ENCODE measurements at places on chromosomes 5 and 9.

- DNase-seq: peak; percentile 66
Observed at GRCh38 chr5:92560698-92561401, 1020.2 kb downstream of the NR2F1-AS1 start.

GRCh38 chr5:157855404-157855994 is 3.4 kb downstream of the CLINT1 start:
- peak; percentile 58 for DNase-seq

- peak; percentile 35 for DNase-seq
Observed at GRCh38 chr9:131677444-131678180, 62.3 kb downstream of the RAPGEF1 start.

DNA sequence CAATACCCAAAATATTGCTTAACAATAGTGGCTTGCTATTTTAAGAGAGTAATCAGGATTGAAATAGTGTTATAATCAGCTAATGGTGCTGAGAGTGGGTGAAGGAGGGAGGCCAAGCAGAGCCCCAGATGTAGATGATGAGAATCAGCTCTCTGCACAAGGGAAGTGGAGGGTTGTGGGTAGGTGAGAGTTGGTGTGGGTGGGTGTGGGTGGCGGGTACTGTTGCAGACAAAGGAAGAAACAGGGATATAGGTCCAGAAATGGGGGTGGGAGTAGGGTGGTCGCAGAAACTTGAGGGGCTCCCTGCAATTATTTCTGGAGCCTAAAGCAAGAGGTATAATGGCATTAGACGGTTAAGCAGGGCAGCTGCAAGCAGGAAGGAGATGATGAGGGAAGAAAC is 7.4 kb upstream of the ADCY2 start:
- DNase-seq: no peak

DNA sequence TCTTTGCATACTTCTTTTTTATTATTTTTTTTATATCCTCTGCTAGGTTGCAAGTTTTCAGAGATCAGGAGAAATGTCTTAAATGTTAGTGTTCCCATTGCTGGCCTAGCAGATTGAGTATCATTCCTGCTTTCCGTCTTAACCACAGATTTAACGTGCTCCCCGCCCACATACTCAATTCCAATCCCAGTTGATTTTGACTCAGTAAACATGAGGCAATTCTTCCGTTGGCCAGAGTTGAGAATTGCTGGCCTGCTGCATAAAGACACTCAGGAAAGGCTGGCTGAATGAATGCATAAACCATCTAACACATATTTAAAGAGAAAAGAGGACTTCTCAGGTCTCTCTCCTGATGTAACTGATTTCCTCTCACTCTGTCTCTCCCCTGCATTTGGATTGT is 46.8 kb upstream of the PLPP6 start:
- DNase-seq: peak; percentile 58

- DNase-seq: no peak
Observed at GRCh38 chr5:158139161-158139560, 280.2 kb upstream of the CLINT1 start.

- DNase-seq: no peak
Observed at GRCh38 chr9:137789295-137789895, 88.2 kb upstream of the CACNA1B start.

DNA sequence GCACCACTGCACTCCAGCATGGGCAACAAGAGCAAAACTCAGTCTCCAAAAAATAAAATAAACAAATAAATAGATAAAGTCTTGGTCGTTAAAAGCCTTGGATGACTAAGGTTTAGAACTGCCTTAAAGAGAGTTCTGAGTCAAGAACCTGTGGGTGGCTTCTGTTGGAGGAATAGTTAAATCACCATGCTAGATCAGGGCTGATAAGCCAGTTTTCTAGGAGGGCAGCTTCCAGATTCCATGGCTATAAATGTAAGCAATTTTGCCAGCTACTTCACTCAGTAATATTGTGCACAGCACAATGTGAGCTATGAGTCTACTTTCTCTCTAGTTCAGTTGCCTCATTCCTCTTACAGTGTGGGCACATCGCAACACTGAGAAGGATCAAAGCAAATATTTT is 242.1 kb upstream of the NUDT12 start:
- DNase-seq: peak; percentile 27

DNA sequence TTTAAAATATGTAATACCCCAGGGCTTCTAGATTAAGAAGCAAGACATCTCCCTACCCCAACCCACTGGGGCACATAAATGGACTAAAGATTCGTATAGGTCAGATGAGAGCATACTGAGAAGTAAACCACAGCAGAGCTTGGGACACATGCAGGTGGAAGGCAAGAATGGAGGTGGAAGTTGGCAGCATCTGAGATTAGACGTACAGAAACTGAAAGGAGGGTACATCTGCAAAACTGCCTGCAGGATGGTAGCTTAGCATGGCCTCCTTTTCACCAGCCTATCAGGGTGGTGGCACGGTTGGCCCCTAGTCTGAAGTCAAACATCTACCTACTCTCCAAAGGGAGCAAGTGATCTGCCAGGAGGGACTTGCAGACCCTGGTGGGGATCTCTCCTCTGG is 181.8 kb downstream of the TSSK1B start:
- no peak for DNase-seq

DNA sequence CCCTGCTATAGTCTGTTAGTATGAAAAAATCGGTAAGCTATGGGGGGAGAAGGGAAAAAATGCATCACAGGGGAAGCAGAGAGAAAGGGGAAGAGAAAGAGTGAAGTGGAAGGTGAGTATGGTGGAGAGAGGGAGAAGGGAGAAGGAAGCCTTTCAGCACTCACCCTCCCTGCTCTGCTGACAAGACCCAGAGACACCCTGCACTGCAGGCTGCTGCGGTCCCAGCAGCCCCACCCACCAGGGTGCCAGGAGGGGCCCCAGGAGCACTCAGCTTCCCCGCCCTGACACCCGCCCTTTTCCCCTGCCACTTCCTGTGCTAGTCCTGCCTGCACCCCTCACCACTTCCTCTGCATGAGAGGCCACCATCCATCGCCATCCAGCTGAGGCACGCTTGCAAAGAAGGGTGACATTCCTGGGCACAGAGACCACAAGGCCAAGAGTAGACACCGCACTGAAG is 12.7 kb downstream of the STK10 start:
- DNase-seq: no peak

DNA sequence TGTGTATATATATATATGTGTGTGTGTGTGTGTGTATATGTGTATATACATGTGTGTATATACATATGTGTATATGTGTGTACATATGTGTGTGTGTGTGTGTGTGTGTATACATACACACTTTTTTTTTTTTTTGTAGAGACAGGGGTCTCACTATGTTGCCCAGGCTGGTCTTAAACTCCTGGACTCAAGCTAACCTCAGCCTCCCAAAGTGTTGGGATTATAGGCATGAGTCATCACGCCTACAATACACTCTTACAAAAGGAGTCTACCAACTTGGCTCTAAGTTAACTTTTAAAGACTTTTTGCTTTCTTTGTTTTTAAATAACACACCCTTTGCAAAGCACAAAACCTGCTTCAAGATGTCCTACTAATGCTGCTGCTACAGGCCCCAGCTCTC is 2.1 kb downstream of the C9orf78 start:
- no peak for DNase-seq

DNA sequence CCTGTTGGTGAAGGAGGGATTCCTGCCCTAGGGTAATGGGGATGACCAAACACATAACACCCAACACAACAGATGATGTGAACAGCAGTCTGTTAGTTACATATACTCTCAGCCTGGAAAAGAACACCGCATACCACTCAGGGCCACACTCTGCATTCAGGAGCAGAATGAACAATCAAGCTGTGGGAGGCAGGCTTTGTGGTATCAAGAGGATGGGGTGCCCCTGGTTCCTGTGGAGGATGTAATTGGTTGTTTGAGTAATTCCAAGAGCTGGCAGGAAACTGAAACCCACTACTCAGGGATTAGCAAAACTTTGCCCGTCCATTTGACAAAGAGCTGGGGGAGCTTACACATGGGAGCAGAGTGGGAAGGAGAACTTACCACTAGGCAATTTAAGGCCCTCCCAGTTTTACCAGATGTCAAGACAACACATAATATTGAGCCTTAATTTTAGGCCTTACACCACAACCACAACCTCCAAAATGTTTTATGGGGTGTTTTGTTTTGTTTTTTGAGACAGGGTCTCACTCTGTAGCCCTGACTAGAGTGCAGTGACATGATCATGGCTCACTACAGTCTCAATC is 15.6 kb upstream of the PRKAA1 start:
- DNase-seq: no peak

GRCh38 chr9:86341007-86341491 is 13.2 kb downstream of the TUT7 start:
- DNase-seq: no peak

GRCh38 chr5:74272024-74272775 is 368.3 kb downstream of the ENC1 start:
- DNase-seq: no peak

GRCh38 chr5:149210225-149210624 is 61.4 kb upstream of the AFAP1L1 start:
- DNase-seq: peak; percentile 73

DNA sequence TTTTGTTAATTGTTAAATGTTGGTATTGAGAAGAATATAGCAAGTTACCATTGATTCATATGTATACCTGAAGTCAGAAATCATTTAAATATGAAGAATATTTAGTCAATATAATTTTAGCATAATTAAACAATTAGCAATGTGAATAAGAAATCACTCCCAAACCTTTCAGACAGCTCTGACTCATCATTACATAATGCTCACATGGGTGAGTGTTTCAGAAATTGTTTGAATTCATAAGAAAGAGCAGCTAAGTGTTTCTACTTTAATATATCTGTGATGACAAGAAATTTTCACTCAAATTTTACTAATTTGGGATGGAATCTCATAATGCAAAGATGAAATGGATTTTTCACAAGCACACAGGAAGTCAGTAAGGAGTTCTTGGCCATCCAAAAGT is 42.0 kb upstream of the CDC42SE2 start:
- peak; percentile 25 for DNase-seq

- no peak for DNase-seq
Observed at GRCh38 chr9:103904242-103904641, 189.9 kb upstream of the SMC2 start.

- DNase-seq: no peak
Observed at GRCh38 chr5:139438707-139439012, 665 bp downstream of the DNAJC18 start.
